CD8-positive, alpha-beta T cell (primary cell): ENCODE measurements at places on chromosomes 16 and 17.

GRCh38 chr17:68460146-68460545 lies 2.9 kb upstream of the WIPI1 start:
- DNase-seq = no peak

- no peak for DNase-seq
These were observed 19.0 kb upstream of the KLHDC4 start for GRCh38 chr16:87784812-87785211.

- no peak for DNase-seq
These were observed 30.0 kb downstream of the AXIN2 start for GRCh38 chr17:65531256-65532100.

DNA sequence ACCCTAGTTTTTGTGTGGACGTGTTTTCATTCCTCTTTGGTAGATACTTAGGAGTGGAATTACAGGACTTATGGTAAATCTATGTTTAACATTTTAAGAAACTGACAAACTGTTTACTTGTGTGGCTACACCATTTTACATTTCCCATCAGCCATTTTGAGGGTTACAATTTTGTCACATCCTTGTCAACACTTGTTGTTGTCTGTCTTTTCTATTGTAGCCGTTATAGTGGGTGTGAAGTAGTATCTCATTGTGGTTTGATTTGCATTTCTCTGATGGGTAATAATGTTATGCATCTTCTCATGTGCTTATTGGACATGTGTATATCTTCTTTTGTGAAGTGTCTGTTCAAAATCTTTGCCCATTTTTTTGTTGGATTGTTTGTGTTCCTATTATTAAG lies 4.5 kb downstream of the FTO start:
- no peak for DNase-seq

DNA sequence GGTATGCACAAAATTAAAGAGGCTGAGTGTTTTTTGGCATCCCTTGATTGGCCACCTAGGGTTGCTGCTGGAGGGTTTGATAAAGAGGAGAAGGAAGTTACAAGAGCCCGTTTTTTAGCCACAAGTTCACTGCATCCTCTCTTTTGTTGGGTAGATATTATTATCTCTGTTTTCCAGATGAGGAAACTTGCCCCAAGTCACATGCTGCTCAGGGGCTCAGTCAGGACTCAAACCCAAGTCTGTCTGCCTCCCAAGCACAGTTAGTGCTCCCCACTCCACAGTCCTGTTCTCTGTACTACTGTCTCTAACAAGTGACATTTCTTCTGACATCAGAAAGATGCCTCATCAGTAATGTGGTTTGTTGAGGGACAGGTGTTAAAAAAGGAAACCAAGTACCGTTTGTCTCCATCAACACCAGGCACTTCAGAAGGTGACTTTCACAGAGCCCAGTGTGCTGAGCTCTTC lies 1.4 kb downstream of the NT5M start:
- no peak for DNase-seq

- DNase-seq = no peak
These were observed 19.4 kb downstream of the C1QTNF1 start for GRCh38 chr17:79043191-79043930.

DNA sequence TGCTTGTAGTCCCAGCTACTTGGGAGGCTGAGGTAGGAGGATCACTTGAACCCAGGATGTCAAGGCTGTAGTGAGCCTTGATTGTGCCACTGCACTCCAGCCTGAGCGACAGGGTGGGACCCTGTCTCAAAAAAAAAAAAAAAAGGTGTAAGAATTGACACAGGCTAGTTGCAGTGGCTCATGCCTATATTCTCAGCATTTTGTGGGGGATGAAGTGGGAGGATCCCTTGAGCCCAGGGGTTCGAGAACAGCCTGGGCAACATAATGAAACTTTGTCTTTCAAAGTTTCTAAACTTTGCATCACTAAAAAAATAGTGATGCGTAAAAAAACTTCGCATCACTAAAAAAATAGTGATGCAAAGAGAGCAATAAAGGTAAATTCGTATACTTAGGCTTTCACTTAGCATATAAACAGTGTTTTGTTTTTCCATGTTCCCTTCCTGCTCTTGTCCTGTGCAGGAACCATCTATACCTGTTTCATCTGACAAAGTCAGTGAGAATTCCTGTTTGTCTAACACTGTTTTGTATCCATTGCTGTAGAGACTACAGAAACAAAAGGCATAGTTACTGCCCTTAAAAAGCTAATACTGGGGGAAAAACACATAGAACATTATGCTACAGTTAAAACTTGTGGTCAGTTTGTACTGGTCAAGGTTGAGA lies 32.1 kb downstream of the CTCF start:
- no peak for DNase-seq

DNA sequence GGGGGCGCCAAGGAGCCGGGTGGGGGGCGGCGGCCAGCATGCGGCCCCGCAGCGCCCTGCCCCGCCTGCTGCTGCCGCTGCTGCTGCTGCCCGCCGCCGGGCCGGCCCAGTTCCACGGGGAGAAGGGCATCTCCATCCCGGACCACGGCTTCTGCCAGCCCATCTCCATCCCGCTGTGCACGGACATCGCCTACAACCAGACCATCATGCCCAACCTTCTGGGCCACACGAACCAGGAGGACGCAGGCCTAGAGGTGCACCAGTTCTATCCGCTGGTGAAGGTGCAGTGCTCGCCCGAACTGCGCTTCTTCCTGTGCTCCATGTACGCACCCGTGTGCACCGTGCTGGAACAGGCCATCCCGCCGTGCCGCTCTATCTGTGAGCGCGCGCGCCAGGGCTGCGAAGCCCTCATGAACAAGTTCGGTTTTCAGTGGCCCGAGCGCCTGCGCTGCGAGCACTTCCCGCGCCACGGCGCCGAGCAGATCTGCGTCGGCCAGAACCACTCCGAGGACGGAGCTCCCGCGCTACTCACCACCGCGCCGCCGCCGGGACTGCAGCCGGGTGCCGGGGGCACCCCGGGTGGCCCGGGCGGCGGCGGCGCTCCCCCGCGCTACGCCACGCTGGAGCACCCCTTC lies 484 bp downstream of the FZD2 start:
- DNase-seq = peak; percentile 15

DNA sequence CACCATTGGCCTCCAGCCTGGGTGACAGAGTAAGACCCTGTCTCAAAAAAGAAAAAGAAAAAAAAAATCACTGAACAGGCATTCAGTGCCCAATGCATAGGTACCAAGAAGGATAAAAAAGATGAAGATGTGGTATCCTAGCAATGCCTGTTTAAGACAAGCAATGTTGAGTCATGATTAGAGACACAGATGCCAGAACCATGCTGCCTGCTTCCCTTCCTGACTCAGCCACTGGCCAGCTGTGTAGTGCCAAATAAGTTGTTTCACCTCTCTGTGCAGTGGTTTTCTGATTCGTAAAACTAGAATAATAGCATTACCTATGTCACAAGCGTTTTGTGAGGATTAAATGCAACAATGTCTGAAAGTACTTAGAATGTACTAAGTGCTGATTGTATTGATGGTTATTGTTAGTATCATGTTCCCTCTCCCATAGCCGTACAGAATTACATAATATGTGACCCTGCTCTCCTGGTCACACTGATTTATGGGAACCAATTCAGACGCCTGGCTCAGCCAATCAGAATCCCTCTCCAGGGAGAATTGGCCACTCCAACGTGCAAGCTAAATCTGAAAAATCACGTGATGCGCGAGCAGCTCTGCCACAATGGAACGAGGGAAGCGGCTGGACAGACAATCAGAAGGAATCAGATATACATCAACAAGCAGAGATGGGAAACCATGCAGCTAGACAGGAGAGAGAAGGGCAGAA lies 241.9 kb downstream of the SLC39A11 start:
- no peak for DNase-seq

GRCh38 chr16:79557421-79557820 lies 43.1 kb downstream of the MAF start:
- DNase-seq = no peak

DNA sequence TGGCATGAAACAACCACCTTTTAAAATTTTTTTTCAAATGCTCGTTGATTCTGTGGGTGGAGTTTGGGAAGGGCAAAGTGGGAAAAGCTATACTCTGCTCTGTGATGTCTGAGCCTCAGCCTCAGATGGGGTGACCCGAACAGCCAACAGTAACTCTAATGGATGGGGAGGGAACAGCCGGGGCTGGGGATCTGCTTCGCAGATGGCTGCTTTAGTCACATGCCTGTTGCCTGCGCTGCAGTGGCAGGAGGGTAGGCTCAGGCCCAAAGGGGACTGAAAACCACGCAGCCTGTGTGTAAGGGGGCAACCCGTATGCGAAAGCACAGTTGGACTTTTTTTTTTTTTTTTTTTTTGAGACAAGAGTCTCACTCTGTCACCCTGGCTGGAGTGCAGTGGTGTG lies 14.9 kb upstream of the MAPK3 start:
- no peak for DNase-seq

GRCh38 chr17:54920819-54921218 lies 20.2 kb downstream of the TOM1L1 start:
- no peak for DNase-seq

GRCh38 chr17:77609553-77610517 lies 348.7 kb upstream of the TNRC6C start:
- DNase-seq = peak; percentile 44

- no peak for DNase-seq
These were observed 9.0 kb downstream of the CANT1 start for GRCh38 chr17:79000396-79001189.

- DNase-seq = no peak
These were observed 19.6 kb upstream of the EFCAB13 start for GRCh38 chr17:47304186-47304585.

DNA sequence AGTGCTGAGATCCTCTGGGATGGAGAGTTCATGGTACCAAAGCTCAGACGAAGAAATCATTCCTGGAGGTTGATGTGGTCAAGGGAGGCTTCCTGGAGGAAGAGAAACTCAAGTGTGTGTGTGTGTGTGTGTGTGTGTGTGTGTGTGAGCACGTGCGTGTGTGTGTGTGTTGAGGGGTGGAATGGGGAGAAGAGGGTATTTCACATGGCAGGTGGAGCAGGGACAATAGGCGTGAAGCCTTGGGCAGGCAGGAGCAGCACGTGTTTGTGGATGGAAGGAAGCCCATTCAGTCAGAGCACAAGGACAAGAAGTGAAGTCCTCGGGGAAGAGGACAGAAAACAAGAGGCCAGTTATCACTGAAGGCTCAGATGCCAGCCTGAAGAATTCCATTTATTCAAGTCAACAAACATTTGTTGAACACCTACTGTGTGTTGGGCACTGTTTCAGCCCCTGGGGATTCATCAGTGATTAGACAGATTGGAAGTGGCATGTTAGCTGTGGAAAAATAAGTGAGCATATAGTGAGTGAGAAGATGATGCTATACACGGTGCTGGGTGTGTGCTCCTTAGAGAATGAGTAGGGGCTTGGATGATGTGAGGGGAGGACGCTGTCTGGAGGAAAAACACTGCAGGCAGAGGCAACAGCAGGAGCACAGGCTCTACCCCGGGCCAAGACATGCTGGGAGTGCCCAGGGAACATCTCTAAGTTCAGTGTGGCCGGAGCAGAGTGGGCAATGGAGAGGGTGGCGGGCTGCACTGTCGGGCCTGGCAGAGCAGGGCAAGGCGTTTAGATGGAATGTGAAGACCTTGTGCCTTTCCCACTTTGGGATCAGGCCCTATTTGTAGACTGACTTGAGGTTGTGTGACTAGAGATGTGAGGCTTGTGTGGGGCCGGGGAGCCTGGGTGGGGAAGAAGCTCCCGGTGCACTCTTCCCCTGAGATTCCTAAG lies 267.1 kb downstream of the CBLN1 start:
- DNase-seq = no peak

- DNase-seq = no peak
These were observed 158.6 kb upstream of the CDH5 start for GRCh38 chr16:66207883-66208265.

DNA sequence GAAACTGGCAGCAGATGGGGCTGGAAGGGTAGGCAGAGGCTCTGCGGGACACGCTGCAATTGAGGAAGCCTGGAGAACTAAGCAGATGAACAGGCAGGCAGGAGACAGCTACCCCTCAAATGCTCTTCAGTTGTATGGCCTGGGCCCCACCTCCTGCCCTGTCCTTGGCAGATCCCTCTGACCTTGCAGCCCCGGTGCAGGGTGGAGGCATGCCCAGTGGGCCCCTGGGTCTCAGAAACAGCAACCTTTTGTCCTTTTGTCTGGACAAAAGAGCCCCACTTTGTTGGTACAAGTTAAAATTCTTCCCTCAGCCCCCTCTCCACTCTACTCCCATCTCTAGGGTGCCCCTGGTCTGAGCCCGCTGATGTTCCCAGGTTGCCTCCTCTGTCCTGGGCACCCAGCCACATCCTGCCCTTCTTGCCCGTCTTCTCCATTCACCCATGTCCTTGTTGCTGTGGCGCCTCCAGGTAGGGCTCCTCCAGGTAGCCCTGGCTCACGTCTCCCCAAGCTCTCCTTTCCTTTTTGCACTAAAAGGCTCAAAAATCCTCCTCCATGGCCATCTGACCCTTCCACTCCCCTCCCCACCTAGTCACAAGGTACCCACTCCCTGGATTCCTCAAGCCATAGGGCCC lies 136.8 kb downstream of the CLEC16A start:
- no peak for DNase-seq

- no peak for DNase-seq
These were observed 13.3 kb downstream of the FAM20A start for GRCh38 chr17:68587847-68588246.

DNA sequence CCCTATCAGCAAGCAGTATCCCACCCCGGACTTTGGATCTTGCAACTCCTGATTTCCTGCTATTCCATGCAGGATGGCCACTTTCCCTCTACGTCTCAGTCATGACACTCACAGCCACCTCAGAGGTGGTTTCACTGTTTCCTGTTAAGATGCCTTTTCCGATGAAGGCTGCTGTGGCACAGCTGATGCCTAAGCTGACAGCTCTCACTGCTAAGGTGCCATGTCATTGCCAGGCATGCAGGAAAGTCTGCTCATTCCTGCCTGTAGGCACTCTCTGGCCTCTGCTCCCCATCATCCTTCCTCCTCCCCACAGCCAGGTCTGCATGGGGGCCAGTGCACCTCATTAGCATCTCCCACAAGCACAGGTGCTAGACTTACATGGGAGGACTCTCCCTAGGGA lies 173.0 kb downstream of the CBLN1 start:
- DNase-seq = no peak

- DNase-seq = no peak
These were observed 10.9 kb upstream of the CXCL16 start for GRCh38 chr17:4750606-4751005.

- DNase-seq = no peak
These were observed 46.2 kb downstream of the XPO6 start for GRCh38 chr16:28165598-28165997.

- DNase-seq = no peak
These were observed 7.4 kb upstream of the CD300LD start for GRCh38 chr17:74599448-74599939.
